ENCODE measurements at places on chromosomes 16 and 17. TPM values are rescaled to one million over a fixed set of nuclear protein-coding genes. Genes with fewer than 3 reads are reported as not detected.

SPNS3 gene
- 0.94 TPM for polyA plus RNA-seq

CDRT15L2 gene
- polyA plus RNA-seq = not detected

STH gene
- polyA plus RNA-seq = not detected

SMARCE1 gene
- 221 TPM for polyA plus RNA-seq

TCF25 gene
- polyA plus RNA-seq = 135 TPM

CDYL2 gene
- 0.69 TPM for polyA plus RNA-seq

MKS1 gene
- 5.9 TPM for polyA plus RNA-seq

ZFPM1 gene
- 0.15 TPM for polyA plus RNA-seq

DPH1 gene
- polyA plus RNA-seq = 34.4 TPM

ARL5C gene
- polyA plus RNA-seq = not detected

CHD9 gene
- 72.3 TPM for polyA plus RNA-seq

SDK2 gene
- polyA plus RNA-seq = 3.3 TPM

OR4D2 gene
- polyA plus RNA-seq = not detected

CDH13 gene
- polyA plus RNA-seq = 0.23 TPM

GP1BA gene
- polyA plus RNA-seq = 0.26 TPM

KRTAP1-5 gene
- not detected for polyA plus RNA-seq

TP53TG3C gene
- not detected for polyA plus RNA-seq

NTN3 gene
- not detected for polyA plus RNA-seq

TBC1D3D gene
- not detected for polyA plus RNA-seq

SMIM5 gene
- 0.36 TPM for polyA plus RNA-seq

GNAO1 gene
- 0.58 TPM for polyA plus RNA-seq

EPN3 gene
- not detected for polyA plus RNA-seq

TMIGD1 gene
- not detected for polyA plus RNA-seq

TUBB3 gene
- 1.1 TPM for polyA plus RNA-seq

Measured in IgD-negative memory B cell (primary cell).